ENCODE measurements at places on chromosomes 6 and 20.

- DNase-seq = no peak
These were observed 104.5 kb downstream of the SMLR1 start for GRCh38 chr6:130931683-130932082.

DNA sequence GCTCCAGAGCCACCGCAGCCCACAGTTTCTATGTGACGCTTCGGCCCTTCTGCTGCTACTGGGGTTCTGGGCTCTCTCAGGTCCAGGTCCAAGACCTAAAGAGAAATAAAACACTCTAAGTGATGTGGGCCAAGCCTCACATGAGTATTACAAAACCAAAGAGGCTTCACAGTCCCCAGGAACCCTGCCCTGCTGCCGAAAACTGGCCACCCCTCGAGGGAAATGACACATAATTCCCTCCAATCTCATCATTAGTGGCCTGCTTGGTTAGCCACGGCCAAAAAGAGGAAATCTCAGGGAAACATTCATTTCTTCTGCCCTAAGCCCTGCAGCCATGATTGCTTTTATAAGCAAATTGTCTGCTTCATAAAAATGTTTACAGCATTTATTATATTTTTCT lies 32.5 kb downstream of the DLL1 start:
- no peak for DNase-seq

- no peak for DNase-seq
These were observed 32.6 kb downstream of the BMP6 start for GRCh38 chr6:7758456-7758855.

- no peak for DNase-seq
These were observed 19.3 kb upstream of the OSTM1 start for GRCh38 chr6:108093781-108094300.

Data from stomach (tissue), 19 donors.